ENCODE measurements at places on chromosomes 1 and 21.

GRCh38 chr1:23159963-23160877, 8.4 kb downstream of the LUZP1 start:
- no peak for DNase-seq

GRCh38 chr1:165389609-165390008, 33.1 kb upstream of the LMX1A start:
- DNase-seq = no peak

DNA sequence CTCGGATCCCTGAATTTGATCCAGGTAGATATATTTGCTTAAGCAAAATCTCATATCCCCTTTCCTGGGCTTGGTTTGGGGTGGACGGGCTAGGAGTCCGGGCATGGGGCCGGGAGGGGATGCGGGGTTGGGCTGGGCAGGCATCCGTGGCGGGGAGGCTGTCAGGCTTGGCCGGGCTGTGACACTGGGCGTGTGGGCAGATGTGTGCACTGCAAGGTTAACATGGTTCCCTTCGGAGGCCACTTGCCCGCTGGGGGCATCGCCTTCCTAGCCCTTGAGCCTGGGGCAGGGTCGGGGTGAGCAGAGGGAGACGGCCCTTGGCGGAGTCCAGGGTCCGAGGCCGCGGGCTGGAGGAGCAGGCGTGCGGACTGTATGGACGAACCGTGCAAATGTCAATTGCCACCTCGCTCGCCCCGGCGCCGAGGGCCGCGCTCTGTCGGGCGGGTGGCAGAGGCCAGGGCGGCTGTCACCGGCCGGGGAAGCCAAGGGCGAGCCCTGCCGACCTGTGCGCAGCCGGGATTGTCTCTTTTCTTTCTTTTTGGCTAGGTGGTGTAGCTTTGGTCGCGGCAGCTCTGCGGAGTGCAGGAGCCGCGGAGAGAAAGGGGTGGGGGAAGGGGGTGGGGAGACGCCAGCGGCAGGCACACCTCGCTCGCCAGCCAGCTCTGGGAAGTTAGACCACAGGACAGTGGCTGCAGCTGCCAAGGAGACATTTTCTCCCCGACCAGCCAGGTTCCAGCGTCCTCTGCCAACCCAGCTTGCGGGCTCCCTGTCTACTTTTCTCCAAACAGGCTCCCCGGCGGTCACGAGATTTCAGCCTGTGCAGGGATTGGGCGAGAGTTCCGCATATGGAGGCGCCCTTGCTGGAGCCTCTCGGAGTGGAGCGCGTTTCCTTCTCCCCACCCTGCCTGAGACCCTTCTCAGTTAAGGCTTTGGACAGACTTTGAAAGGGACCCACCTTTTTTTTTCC, 1.3 kb downstream of the RCOR3 start:
- peak; percentile 27 for DNase-seq

GRCh38 chr1:57597036-57597435, 173.2 kb upstream of the DAB1 start:
- no peak for DNase-seq

GRCh38 chr1:218347723-218348627, 2.8 kb downstream of the TGFB2 start:
- DNase-seq = no peak

DNA sequence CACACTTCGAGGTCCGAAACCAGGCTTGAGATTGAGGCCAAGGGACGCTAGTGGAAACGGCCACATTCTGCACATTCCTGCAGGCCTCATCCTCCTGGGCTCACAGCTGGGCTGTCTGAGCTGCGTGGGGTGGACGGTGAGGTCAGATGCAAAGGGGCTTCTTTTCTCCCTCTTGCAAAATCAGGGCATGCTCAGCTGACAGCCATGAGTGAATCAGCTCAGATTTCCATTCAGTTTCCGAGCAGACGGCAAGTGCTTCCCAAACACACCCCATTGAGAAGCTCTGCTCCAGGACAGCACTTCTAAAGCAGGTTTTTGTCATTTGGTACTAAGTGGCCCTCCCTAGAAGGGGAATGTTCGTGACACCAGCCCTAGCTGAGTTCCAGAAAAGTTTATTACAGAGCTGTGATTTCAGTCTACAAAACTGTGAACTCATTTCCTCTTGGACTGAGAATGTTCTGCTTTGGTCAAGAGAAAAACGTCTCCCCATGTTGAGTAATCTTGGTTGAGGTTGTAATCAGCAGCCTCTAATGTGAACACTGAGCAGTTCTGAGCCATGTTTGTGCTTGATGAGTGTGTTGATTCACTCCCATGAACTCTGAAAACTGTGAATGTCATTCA, 10.0 kb downstream of the PDPN start:
- DNase-seq = no peak

DNA sequence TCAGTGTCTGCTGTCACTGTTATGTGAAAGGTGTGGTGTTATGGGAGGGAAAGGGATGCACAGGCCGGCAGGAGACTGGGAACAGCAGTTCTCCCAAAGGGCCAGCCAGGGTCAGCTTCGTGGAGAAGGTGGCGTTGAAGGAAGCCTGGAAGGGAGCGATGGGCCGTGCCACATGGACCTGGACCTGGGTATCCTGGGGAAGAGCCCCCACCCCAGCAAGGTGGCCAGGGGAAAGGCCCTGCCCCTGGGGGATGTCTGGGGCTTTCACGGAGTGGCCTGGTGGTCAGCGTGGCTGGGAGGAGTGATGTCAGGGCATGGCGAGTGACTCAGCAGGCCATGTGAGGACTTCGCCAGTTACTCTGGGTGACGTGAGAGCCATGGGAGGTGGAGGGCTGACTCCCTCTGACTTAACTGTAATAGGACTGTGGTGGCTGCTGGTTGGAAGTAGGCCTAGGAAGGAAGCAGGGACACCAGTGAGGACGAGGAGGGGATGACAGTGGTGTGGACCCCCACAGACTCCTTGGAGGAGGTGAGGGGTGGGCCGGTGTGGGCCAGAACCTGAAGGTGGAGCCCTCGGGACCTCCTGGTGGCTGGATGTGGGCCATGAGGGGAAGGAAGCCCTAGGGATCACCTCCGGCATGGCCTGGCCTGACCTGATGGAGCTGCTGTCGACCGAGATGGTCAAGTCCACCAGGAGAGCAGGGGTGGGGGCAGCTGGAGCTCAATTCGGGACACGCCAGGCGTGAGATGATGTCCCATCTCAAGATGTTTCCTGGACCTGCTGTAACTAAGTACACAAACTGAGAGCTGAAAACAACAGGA, 54.5 kb downstream of the BACE2 start:
- no peak for DNase-seq

- no peak for DNase-seq
Measured at GRCh38 chr1:34612091-34612827, 142.6 kb upstream of the GJB5 start.

DNA sequence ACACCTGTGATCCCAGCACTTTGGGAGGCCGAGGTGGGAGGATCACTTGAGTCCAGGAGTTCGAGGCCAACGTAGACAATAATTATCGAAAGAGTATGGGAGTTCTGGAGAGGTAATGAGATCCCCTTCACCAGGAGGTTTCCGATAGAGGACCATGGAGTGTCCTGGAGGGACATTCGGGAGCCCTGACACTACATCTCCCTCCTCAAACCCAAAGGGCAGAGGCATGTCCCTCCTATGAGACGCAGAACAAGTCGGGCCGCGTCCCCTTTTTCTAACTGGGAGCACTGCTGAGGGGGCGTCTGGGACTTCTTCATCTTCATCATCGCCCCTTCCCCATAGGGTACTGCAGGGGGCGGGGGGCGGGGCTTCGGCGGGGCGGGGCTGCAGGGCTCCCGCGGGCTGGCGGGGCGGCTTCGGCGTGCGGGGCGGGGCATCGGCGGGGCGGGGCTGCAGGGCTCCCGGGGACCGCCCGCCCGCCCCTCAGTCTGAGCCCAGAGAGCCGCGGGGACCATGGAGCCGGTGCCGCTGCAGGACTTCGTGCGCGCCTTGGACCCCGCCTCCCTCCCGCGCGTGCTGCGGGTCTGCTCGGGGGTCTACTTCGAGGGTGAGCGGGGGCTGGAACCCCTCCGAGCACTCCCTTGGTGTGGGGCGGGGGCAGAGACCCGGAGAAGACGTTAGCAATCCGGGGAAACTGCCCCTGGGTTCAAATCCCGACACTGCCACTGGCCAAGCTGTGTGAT, at the start of gene THEMIS2:
Gene THEMIS2, plus strand, starts transcription at position 486 of the 743 bp plus-strand sequence. Its CDS starts 28 bp downstream, at position 514.
- DNase-seq = peak; percentile 55

GRCh38 chr1:94385308-94385929, 32.8 kb upstream of the ABCD3 start:
- no peak for DNase-seq

- no peak for DNase-seq
Measured at GRCh38 chr1:46512135-46512791, 22.6 kb downstream of the DMBX1 start.

DNA sequence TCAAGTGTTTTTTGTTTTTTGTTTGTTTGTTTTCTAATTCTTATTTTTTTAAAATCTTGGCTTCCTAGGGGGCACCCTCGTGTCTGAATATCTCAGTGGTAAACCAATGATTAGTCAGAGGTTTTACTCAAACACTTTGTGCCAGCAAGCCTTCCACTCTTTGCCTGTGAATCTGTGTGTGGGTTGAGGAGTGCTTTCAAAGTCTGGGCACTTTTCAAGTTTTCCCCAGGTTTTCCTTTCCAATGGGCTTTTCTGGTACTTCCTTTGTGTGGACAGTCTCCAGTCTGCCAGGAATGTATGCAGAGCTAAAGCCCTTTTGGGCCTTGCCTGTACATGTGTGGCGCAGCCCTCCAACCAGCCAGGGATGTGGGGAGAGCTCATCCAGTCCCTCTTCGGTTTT, 9.7 kb upstream of the PPIE start:
- no peak for DNase-seq

DNA sequence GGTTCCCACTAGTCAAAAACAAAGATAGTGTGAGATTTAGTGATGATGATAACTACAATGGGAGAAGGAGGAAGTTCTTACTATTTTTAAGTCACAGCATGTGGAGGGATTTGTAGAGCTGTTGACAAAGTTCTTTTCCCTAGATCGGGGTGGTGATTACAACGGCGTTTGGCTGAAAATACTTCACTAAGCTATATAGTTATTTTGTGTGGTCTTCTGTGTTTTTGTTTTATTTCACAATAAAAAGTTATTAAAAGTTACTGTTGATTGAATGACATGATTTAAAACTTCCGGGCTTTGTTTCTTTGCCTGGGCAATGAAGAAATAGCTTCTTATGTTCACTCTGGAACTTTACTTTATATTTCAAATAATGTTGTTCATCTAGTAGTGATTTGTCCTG, 47.3 kb upstream of the SSX2IP start:
- no peak for DNase-seq

GRCh38 chr1:202938287-202938925, 11.4 kb upstream of the KLHL12 start:
- no peak for DNase-seq

GRCh38 chr1:243421784-243422183, 165.9 kb downstream of the SDCCAG8 start:
- DNase-seq = peak; percentile 2

GRCh38 chr1:78843546-78843945, 163.0 kb downstream of the ADGRL4 start:
- no peak for DNase-seq

- DNase-seq = no peak
Measured at GRCh38 chr1:8866792-8867415, 11.6 kb downstream of the ENO1 start.

DNA sequence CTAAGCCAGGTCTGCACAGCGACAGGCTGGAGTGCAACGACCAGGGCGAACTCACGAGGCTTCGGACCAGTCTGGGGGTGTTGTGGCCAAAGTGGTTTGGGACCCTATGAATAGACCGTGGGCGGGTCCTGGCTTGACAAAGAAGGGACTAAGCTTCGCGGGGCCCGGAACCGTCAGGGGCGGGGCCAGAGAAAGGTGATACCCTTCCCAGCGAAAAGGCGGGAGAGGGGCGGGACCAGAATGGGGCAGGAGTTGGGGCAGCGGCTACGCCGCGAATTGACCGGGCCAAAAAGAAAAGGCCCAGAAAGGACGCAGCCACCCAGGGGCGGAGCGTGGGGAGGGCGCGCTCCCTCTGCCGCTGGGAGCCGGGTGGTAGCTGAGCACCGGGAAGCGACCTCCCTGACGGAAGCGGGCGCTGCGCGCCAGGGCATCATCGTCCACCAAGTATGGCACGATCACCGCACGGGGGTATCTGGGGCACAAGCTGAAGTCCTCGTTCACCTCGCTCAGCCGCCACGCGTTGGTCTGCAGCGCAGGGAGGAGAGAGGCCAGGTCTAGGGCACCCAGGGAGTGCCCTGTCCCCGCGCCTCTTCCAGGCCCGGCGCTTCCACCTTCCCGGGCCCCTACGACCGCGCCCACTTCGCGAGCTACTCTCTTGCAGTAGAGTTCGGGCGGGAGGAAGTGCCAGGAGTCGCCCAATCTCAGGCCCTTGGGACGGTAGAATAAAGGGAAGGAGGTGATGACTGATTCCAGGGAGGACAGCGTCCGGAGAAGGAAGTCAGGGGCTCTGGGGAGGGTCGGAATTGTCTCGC, 6.7 kb upstream of the FAM167B start:
- no peak for DNase-seq

GRCh38 chr1:59410457-59410856, 113.6 kb downstream of the FGGY start:
- DNase-seq = no peak

GRCh38 chr1:216616425-216616824, 106.8 kb downstream of the ESRRG start:
- no peak for DNase-seq

GRCh38 chr1:2195785-2196184, 1.2 kb upstream of the FAAP20 start:
- DNase-seq = no peak

- DNase-seq = no peak
Measured at GRCh38 chr1:86646256-86646655, 58.1 kb upstream of the SH3GLB1 start.

DNA sequence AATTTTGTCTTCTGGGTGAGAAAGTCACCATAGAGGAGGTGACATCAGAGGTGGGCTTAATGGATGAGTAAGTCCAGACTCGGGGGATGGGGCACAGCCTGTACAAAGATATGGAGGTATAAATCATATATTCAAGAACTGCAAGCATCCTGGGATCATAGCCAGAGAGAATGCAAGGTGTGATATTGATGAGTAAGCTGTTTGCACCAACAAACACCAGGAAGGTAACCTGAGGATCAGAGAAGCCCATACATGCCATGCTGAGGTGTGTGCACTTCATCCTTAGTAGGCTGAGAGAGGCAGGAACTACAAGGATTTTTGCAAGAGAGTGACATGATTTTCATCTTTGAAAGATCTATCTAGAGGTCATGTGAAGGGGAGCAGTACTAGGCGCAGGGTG, 306.4 kb downstream of the HHAT start:
- DNase-seq = no peak

GRCh38 chr1:181459067-181459466, 24.2 kb upstream of the CACNA1E start:
- no peak for DNase-seq

DNA sequence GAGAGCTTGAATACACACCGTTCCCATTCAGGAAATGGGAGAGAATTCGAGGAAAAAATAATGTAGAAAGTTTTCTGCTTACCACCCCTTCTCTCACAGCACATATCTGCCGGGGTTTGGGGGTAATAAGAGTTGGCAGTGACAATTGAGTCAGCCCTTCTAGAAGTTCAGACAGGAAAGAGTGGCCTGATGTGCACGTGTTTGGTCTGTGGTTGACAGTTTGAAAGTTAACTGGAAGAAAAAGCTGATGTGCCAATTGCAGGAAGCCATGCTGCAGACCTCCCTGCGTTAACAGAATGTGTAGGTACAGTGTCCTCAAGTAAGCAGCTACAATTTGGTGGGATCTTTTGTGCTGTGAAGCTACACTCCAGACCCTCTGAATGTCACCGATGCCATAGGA, 50.9 kb downstream of the DHX9 start:
- peak; percentile 4 for DNase-seq
